ENCODE measurements at places on chromosomes 11 and 22. TPM values are rescaled to one million over a fixed set of nuclear protein-coding genes. Genes with fewer than 3 reads are reported as not detected.

The GGTLC2 gene
- not detected for polyA plus RNA-seq

The MTNR1B gene
- polyA plus RNA-seq = not detected

The HTR3A gene
- 1.4 TPM for polyA plus RNA-seq

The PRDM11 gene
- polyA plus RNA-seq = 3.3 TPM

- no peak for DNase-seq
Measured at GRCh38 chr11:129779342-129779741, 36.3 kb upstream of the TMEM45B start.

The CNIH2 gene
- not detected for polyA plus RNA-seq

- DNase-seq = no peak
Measured at GRCh38 chr11:8863838-8864237, 47.2 kb upstream of the AKIP1 start.

The FGF19 gene
- not detected for polyA plus RNA-seq

The SLC6A5 gene
- not detected for polyA plus RNA-seq

DNA sequence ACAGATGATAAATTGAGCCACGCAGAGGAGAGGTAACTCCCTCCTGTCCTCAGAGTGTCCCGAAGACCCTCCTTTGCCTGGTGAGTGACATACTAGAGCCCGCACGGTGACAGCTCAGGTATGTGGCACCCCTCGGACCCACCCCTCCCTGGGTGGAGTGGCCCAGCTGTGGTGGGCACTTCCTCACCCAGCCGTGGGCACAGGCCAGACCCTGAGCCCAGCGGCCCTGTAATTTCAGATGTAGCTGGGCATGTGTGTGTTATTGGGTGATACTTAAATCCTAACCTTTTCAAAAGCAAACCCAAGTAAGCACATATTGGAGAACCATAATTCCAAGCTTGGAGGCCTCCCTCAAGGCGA is 93.2 kb downstream of the WNT7B start:
- DNase-seq = no peak

GRCh38 chr11:102783016-102783415 is 2.6 kb upstream of the MMP10 start:
- no peak for DNase-seq

The TEX54 gene
- polyA plus RNA-seq = not detected

GRCh38 chr11:65633390-65634108 is 4.4 kb upstream of the SIPA1 start:
- DNase-seq = no peak

GRCh38 chr11:18756889-18757288 is 30.9 kb upstream of the IGSF22 start:
- DNase-seq = no peak

GRCh38 chr11:115611343-115611742 is 107.1 kb upstream of the CADM1 start:
- no peak for DNase-seq

DNA sequence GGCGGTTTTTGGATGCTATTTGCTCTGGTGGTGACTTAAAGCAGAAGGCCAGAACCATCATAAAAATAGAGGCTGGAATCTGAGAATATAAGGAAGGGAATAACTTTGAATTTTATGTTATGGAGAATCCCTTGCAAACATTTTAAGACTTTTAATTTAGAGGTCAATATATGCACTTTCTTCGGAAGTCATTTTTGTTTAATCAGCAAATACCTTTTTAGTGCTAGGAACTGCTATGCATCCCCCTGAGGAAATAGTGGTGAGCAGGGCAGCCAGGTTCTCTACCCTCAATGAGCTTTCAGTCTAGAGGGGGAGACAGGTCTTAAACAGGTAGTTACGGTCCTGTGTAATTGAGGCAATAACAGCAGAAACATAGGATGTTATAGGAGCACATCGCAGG is 266.5 kb upstream of the MPPED2 start:
- no peak for DNase-seq

GRCh38 chr11:122094836-122095235 is 21.2 kb downstream of the BLID start:
- no peak for DNase-seq

- no peak for DNase-seq
Measured at GRCh38 chr11:83473743-83474142, 187.6 kb upstream of the CCDC90B start.

- no peak for DNase-seq
Measured at GRCh38 chr11:116981266-116981885, 116.9 kb downstream of the SIK3 start.

DNA sequence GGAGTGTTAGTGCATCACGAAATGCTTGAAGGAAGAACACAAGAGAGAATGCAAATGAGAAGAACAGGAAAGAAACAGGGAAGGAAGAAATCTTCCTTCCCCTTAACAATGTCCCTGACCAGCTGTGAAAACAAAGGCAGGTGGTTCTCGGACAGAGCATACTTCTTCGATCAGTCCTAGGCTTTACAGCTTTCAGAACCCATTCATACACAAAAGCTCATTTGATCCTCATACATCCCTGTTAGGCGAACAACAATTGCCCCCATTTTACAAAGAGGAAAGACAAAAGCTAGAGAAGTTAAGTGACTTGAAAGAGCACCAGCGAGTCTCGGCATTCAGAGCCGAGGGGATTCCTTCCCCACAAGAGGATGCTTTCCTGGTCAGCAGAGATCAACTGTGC is 57.2 kb upstream of the LRRC55 start:
- no peak for DNase-seq

GRCh38 chr11:3615998-3616397 is 25.8 kb downstream of the ART5 start:
- DNase-seq = no peak

The OR2AG2 gene
- polyA plus RNA-seq = not detected

GRCh38 chr22:19287889-19288288 is 3.6 kb downstream of the CLTCL1 start:
- DNase-seq = no peak

GRCh38 chr11:128741511-128741910 is 47.6 kb downstream of the FLI1 start:
- DNase-seq = no peak
